Femur (tissue), 1 donor: ENCODE measurements at places on chromosomes 2 and 18.
A peak's percentile ranks its signal among the peaks of the same experiment; 100 is the strongest.

- peak; percentile 67 for DNase-seq
Observed at GRCh38 chr2:176934869-176935415, 277.7 kb upstream of the HNRNPA3 start.

- no peak for DNase-seq
Observed at GRCh38 chr2:189024901-189025618, 50.9 kb downstream of the COL3A1 start.

DNA sequence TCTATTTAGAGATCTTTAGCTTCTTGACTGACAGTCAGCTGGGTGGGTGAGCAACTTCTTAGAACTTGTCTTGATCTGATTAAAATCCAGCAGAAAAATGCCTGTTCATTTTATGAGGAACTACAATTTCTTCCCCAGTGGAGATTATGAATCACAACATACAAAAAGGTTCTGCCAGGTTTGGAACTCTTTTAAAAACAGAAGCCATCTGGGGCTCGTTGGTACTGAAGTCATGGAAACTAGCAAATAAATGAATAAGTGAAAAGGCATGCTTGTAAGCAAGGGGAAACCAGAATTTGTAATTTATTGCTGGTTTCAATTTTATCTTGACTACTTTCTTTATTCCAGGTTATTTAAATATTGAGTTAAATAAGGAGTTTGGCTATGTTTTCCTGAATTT, 767.4 kb downstream of the MBD2 start:
- DNase-seq, result no peak

- peak; percentile 58 for DNase-seq
Observed at GRCh38 chr2:100673691-100674485, 111.1 kb downstream of the PDCL3 start.

DNA sequence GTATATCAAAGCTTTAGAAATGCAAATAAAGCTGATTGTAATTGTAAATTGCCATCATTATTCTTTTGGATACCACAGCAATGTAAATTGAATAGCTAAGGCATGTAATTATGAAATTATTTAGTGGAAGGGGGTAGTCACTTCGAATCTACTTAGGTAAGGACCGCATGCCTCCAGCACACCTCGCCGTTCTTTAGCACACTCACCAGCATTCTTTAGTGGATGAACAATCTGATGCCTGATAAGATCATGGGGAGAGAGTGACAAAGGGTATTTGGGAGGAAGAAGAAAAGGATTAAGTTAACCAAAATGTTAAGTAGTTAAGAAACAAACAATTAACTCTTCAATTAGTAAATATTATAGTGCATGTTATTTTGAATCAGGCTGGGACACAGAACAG, 46.4 kb upstream of the DSC1 start:
- DNase-seq, result no peak

DNA sequence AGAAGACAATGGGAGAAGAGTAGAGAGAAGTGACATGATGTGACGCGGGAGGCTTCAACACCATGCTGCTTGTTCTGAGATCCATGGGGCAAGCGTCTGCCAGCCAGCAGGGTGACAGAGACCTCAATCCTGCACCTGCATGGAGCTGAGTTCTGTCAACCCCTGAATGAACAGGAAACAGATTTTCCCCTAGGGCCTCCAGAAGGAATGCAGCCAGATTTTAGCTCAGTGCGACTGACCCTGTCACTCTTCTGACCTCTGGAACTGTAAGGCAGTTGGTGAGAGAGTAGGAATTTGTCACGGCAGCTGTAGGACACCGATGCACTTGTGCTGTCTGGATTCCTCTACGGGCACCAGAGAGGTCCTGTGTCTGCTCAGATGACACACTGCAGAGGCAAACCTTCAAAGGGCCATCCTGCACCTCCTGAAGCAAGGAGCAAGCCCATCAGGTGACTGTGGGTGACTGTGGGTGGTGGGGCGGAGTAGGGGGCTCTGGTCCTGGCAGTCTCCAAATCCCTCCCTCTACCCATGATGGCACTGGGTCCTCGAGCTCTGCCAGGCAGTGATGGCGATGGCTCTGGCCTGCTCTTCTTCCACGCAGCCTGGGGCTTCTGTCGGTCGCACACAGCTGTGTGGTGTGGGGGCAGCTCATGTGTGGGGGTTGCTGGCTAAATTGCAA, 194.3 kb upstream of the TWIST2 start:
- no peak for DNase-seq

DNA sequence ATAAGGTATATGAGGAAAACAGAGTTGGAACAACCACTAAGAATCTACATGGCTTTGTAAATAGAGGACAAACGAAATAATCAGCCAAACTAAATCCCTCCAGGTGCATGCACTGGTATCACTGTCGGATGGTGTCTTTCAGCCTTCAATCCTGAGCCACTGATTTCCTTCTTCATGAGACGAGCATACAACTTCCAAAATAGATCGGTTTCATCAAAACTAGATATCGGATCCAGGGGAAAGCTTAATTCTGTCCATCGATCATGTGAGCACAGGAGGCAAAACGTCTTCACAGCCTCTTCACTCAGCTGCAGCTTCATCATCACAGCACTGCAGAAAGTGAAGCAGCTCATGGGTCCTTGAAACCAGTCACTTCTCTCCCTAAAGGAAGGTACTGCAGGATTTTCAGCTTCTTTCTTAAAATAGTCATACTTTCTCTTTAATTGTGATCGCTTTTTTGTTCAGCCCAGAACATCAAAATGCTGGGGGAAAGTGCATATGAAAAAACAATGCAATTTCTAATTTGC, 80.5 kb downstream of the DTNB start:
- DNase-seq, result no peak

- no peak for DNase-seq
Observed at GRCh38 chr2:60512641-60513040, 40.8 kb downstream of the BCL11A start.

GRCh38 chr2:5368263-5368662, 323.9 kb upstream of the SOX11 start:
- no peak for DNase-seq

DNA sequence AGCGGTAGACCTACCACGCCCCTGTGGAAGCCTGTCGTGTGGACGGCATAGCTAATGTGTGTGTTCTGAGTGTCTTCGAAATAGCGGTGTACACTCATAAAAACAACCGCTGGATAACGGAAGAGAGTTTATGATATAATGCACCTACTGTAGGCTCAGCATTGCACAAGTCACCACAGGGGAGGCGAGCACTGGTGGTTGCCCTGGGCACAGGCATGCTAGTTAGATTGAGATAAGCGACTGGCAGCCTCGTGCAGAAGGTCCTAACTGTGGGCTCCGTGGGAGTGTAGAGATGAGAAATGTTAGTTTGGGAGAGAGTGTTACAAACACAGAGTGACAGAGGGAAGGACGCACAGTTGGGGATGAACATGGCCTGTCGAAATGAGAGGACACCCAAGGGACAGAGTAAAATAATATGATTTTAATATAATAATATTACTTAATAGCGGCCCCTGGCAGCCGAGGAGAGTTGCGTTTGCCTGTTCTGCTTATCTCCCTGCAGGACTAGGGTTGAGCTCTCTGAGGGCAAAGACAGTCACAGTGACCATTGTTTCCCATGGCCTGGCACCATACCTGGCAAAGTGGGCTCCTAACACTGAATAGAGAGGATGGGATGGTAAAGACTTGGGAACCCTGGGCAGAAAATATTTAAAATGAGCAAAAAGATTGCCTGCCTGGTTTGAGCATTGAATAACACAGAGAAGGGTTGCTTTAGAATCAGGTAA, 204.2 kb downstream of the GBX2 start:
- DNase-seq, result no peak

DNA sequence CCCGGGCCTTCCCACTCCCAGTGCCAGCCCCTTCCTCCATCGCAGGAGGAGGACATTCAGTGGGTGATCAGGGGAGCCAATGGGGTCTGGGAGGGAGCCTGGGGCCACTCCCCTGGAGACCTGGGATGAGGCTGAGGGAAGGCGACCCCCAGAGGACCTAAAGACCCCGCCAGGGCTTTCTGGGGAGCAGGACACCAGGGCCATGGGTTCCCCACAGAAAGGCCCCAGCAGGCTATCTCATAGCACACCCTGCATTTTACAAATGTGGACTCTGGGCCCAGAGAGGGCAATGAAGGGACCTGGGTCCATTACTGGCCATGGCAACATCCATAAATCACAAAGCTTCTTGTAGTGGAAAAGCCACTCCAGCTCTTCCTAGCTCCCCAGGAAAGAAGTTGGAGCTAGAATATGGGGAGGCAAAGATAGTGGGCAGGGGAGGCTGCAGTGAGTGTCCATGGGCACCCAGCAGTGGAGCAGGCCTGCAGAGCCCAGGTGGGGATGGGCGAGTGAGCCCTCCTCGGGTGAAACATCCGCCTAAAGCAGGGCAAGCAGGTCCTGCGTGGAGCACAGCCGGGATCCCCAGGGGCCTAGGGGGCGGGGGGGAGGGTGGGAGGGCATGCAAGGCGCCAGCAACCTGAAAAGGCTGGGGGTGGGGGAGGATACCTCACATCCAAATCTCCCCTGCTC, 13.8 kb downstream of the CYP26B1 start:
- DNase-seq, result no peak

DNA sequence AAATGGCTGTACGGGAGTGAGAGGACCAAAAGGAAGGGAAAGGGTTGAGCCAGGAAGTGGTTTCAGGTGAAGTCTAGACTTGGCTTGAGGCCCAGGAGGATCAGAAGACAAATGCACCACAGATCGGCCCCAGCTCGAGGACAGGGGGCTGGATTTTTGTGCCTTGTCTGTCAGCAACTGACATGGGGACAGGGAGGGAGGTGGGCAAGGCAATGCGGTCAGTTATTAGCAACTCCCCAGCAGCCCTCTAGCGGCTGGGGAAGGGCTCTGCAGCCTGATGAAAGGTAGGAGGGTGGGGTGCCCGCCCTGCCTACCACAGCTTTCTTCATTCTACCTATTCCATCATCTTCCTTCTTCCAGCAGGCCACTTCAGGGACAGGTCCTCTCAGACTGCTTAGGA, 50.0 kb downstream of the CPO start:
- DNase-seq, result no peak

- DNase-seq, result no peak
Observed at GRCh38 chr2:33131111-33131510, 184.4 kb downstream of the LTBP1 start.

GRCh38 chr2:42334220-42334619, 26.8 kb downstream of the COX7A2L start:
- DNase-seq, result no peak

DNA sequence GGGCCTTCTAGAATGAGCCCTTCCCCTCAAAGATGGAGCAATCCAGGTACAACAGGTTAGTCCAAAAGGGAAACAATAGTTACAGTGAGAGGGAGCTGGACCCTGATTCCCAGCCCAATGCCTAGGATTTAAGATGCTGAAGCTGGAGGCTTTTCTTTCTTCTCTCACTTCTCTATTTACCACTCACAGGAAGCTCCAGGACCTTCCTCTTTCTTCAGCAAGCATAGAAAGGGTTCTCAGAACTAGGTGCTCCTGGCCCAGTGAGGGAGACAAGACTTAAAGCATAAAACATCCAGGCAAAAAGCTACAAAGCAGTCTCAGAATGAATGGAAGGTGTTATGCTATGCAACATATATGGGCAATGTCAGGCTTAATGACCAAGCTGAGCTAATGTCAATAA, 279.0 kb downstream of the SRBD1 start:
- DNase-seq, result no peak

- DNase-seq, result peak; percentile 30
Observed at GRCh38 chr18:13450289-13451212, 232.0 kb downstream of the LDLRAD4 start.

GRCh38 chr2:10658914-10659257, 30.9 kb downstream of the NOL10 start:
- no peak for DNase-seq

GRCh38 chr18:65755616-65756015, 4.8 kb downstream of the CDH7 start:
- no peak for DNase-seq

DNA sequence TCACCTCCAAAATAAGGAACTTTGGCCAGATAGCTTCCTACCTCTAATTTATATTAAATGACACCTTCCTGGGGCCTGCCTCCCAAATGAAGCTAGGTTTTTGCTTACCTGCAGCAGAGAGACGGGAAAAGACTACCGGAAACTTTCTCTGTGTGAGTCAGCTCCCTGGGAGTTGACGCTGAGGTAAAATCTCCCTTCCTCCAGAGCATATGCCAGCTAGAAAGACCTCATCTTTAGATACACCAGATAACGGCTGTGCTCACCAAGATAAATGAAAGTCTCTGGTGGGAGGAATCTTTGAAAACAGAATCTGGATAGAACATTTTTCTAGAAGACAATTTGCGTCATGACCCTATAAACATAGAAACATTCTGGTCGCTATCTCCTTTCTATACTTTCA, 99.7 kb upstream of the RFX8 start:
- no peak for DNase-seq

DNA sequence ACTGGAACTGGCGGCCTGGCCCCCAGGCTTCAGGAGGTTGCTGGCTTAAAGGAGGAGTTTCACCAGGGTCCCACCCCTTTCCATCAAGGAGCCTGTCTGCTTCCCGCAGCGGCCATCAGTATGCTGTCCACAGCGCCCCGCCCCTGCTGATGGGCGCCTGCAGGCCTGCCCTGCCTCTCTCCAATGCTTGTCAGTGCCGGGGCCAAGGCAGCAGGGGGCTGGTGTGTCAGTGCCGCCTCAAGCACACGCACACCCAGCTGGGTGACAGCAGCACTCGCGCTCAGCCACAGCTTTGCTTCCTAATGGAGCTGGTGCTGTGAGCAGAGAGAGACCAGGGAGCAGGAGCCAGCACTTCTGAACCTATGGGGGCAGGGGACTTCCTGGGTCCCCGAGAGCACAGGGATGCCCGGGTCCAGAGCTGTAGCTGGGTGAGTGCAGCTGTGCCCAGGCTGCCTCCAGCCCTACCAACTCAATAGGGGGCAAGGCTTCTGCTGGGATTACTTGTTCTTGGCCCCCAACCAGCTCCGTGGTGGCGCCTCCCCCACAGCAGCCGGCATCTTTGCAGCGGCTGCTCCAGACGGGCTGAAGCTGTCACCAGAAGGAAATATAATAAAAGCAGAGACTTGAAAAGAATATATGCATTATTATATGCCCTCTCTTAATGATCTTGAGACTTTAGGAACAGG, 377.2 kb upstream of the LRATD1 start:
- no peak for DNase-seq

GRCh38 chr18:37297106-37297505, 268.5 kb downstream of the CELF4 start:
- no peak for DNase-seq

- no peak for DNase-seq
Observed at GRCh38 chr2:19377717-19378116, 19.3 kb upstream of the OSR1 start.

- DNase-seq, result peak; percentile 82
Observed at GRCh38 chr2:109545828-109546713, 67.7 kb downstream of the SEPTIN10 start.

- no peak for DNase-seq
Observed at GRCh38 chr18:27225947-27226481, 40.9 kb upstream of the CHST9 start.

GRCh38 chr18:9016633-9017166, 85.8 kb upstream of the NDUFV2 start:
- DNase-seq, result peak; percentile 20
